CD4-positive, alpha-beta T cell treated with Interleukin-6 at 100 ng/mL for 8 hours (primary cell): ENCODE measurements at places on chromosomes 11 and 22.
A peak's percentile ranks its signal among the peaks of the same experiment; 100 is the strongest.

GRCh38 chr11:92332986-92333385 is 108.4 kb downstream of the FAT3 start:
- no peak for DNase-seq

GRCh38 chr11:2268729-2269600 is 1.4 kb downstream of the ASCL2 start:
- DNase-seq, result peak; percentile 25

GRCh38 chr11:102911758-102912481 is 37.1 kb upstream of the MMP12 start:
- no peak for DNase-seq

DNA sequence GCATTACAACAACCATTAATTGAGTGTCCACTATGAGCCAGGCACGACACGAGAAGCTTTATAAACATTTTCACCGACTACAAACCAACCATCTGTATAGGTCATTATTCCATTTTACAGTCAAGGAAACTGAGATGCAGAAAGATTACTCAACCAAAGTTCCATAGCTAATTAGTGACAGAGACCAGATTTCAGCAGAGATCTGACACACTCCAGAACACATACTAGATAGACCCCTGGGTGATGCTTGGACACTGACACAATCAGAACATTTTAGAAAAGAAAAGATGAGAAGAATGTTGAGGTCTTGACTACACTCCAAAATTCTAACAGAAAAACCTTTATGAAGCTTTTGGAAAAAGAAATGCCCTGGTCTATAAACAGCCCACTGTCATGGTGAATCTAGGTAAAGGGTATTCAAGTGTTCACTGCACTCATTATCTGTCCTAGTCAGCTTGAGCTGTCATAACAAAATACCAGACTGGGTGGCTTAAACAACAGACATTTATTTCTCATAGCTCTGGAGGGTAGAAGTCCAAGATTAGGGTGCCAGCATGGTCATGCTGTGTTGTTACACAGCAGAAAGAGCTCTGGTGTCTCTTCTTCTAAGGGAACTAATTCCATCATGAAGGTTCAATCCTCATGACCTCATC is 89.0 kb downstream of the RELT start:
- DNase-seq, result no peak

- DNase-seq, result no peak
Measured at GRCh38 chr11:72220696-72221363, 3.7 kb upstream of the INPPL1 start.

DNA sequence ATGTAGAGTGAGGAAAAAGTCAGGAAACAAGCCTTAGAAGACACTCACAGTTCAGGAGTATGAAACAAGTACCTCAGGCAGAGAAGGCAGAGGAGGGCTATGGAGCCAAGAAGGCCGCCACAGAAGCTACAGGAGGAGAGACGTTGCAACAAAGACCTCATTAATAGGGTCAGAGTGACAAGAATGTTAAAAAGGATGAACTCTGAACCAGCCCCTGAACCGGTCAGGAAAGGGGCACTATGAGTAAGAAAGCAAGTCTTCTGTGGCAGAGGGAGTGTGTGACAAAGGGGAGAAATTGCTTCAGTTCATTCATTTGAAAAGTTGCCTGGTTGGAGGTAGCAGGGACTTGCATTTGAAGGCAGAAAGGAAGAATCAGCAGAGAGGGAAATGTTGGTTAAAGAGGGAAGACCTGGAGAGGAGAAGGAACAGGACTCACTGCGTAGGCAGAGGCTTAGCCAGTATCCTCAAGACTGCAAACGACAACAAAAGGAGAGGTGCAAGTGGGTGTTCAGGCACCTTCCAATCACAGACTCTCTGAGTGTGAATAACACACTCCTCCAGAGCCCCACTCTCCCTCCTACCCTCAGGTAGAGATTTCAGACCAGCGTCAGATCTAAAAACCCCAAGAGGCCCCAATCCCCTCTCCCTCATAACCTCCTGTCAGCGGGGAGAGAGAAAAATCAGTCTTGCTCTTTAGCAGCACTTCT is 15.4 kb downstream of the TAGLN start:
- no peak for DNase-seq

DNA sequence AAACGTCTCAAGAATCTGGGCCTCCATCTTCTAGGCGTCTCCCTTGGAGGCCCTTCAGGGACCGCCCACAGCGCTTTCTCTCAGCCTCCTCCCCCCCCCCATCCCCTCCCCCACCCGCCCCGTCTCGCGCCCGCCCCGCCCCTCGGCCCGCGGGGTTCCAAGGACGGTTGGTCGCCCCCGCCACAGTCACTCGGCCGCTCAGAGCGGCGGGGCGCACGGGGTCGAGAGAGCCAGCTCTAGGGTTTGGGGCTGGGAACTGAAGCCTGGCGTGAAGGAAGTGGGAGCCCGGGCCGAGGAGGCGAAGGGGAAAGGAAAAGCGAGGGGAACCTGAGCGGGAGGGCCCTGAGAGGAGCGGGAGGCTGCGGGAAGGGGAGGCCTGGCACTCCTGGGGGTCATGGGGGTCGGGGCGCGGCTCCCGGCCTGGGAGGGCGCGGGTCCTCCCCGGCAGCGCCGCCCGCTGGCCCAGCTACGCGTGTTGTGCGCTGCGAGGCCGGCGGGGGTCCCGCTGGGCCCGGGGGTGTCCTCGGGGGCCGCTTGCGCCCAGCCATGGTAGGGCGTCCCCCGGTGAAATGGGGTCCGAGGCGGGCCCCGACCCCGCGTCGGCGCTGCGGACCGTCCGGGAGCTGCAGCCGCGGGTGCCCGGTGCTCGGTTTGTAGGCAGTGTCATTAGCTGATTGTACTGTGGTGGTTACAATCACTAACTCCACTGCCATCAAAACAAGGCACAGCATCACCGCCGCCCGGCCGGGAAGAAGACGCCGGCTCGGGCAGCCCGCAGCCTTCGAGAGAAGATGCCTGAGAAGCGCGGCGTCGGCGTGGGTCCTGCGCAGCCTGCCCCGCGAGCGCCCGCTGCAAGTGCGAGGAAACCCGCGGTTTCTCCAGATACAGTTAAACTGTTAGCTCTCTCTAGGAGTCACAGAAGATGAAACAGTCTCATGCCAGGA is at the start of gene BTG4:
TSS of gene BTG4 (minus strand) at position 91 of the 944 bp plus-strand sequence. CDS start 13,610 bp downstream, outside the sequence.
- DNase-seq, result no peak
